ENCODE measurements at places on chromosomes 1 and 21.

- DNase-seq: peak; percentile 51
These were observed 11.7 kb upstream of the S100A11 start for GRCh38 chr1:152048416-152049009.

- no peak for DNase-seq
These were observed 48.2 kb downstream of the ARHGEF10L start for GRCh38 chr1:17587693-17588047.

GRCh38 chr1:23836037-23836436 lies 10.8 kb upstream of the HMGCL start:
- DNase-seq: no peak

DNA sequence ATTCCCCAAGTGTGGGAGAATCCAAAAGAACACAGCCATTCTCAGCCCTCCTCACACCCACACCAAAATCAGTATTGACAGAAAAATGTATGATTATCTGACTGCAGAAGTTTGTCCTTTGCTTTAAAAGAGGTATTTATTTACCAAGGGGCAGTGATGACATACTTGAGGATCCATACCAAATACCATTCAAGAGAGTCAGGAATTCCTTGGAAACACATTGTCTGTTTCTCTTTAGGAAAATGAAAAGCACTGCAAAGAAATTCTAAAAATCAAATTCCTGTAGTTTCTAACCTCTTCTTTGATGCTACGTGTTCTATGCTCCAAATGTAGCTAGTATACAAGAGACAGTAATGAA lies 509.6 kb upstream of the CXADR start:
- no peak for DNase-seq
